WTC11 (cell line): ENCODE measurements at places on chromosomes 2 and 18.
A peak's percentile ranks its signal among the peaks of the same experiment; 100 is the strongest.

GRCh38 chr18:3323900-3324299, 62.0 kb downstream of the MYL12B start:
- no peak for DNase-seq

DNA sequence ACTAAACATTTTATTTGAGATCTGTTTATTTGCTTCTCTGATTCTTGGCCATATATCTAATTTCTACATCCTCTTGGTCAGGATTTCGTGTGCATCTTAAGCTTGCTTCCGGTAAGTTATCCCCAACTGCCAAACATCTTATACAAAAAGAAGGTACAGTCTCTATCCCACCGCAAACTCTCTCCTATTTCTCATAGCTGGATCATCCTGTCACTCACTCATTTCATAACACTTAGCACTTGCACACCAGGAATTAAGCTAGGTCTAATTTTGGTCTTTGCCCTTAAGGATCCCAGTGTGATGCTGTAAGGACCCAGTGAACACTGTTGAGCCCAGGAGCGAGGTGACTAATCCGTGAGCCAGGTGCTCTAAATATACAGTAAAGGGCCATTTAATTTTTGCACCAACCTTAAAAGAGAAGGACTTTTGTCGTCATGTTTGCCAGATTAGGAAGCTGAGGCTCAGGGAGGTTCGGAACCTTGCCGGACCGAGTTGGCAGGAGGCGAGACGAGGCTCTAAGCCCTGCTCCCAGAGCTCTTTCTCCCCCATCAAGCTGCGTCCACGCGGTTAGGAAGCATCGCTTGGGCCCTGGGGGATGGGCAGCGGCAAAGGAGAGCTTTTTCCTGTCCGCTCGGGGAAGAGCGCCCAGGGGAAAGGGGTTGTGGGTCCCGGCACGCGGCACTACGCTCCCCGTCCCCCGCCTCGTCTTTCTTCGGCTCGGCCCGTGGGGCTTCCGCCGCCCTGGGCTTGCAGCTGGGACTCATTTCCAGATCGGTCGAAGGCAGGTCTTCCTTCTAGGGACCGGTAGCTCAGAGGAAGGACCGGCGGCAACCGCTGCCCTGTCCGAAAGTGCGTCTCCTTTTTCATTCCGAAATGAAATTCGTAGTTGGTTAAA, 4.1 kb upstream of the ITPRIPL1 start:
- DNase-seq: peak; percentile 55

DNA sequence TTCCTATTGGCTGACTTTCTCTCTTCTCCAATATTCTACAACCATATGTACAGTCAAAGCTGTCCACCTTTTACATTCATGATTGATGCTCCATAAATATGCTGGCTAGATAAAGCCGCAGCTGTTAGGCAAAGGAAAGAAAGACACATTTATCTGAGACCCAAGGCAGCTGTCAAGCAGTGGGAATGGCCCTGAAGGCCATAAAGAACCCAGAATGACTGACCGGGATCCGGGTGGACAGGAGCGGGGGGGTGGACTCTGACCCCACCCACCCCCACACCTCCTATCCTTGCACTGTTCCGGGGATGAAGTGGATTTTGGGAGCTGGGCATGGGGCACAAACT, 116.4 kb downstream of the RTP5 start:
- DNase-seq: no peak

DNA sequence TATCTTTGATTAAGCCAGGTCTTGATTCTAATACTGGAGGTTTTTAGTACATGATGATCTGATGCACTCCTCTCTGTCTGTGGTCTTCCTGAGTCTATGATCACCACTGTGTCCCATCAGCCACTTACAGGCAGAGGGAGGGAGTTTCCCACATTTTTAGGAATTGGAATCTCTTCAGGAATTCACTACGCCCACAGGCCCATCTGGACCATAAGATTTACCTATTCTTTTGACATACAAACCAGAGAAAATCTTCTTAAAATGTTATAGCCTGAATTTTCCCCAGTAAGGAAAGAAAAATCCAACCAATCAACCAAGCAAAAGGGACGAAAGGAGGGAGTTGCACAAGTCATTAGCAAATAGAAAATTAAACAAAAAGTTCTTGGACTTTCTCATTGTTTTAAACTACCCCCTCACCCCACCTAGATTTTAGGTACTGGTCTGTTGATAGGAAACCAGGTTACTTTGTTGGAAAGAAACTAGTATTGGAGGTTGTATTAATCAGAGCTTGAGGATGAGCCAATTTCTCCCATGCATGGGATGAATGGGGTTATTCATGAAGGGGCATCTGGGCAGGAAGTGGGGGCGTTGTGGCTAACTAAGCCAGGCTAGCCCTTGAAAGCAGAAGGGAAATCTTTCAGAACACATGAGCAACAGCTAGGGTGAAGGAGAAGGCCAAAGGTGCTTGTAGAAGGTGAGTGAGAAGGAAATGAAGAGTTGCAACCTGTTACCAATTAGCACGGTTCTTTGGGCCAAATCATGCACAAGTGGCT, 328.2 kb upstream of the MEX3C start:
- DNase-seq: no peak

DNA sequence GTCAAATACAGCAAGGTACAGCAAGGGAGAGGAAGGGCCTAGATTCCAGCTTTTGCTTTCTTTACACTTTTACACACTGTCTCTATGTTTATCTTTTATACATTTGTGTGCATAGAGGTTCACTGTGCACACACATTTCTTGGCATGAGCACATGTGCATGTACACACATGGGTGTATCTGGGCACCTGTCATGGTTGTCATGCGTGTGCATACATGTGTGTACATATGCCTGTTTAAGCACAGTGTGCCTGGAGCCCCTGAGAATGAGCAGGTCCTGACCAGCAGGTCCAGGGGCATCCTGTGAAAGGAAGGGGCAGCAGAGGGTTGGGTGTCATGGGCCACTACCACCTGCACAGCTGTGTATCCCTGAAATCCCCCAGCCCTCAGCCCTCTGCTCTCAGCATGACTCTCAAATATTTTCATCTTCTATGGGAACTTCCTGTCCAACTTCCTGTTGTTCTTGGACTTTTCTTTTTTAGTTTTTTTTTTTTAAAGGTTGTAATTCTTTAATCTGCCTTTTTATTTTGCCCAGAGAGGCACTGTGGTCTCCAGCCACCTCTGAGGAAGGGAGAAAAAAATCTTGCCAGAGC, 97.0 kb upstream of the EPAS1 start:
- no peak for DNase-seq

DNA sequence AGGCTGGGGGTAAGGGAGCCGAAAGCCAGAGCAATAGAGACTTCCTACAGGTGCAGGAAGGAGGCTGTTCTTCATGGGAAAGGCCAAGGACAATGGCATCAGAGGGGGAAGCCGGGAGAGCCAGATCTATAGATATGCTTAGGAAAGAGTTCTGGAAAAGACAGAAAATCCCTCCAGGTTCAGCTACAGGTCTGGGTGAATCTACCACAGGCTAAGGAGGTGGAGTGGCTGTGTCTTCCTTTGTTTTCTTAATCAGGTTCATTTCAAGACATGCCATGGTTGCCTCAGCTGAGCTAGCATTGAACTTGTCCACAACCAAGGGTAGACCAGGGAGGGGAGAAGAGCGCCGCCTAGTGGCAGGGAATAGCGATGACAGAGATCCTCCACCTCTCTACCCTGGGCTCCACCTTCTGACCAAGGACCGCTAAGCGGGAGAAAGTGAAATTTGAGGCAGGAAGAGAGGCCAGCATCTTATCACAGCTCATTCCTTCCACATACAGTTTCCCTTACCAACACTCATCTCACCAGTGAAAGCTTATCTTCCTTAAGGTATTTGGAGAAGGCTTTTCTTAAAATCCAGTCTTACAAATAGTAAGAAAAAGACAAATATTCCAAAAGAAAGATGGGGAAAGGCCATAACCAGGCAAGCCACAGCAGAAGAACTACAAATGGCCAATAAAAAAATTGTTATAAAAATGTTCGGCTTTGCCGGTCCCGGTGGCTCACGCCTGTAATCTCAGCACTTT, 74.2 kb downstream of the VIT start:
- peak; percentile 82 for DNase-seq

- no peak for DNase-seq
Observed at GRCh38 chr18:78856569-78857313, 122.9 kb upstream of the SALL3 start.

- DNase-seq: peak; percentile 92
Observed at GRCh38 chr2:231687133-231687852, 21.0 kb upstream of the PTMA start.

GRCh38 chr18:48875942-48876511, 74.7 kb downstream of the SMAD7 start:
- DNase-seq: peak; percentile 45
